ENCODE measurements at places on chromosomes 4 and X.

- DNase-seq, result no peak
Measured at GRCh38 chr4:100876546-100876945, 358.7 kb upstream of the EMCN start.

DNA sequence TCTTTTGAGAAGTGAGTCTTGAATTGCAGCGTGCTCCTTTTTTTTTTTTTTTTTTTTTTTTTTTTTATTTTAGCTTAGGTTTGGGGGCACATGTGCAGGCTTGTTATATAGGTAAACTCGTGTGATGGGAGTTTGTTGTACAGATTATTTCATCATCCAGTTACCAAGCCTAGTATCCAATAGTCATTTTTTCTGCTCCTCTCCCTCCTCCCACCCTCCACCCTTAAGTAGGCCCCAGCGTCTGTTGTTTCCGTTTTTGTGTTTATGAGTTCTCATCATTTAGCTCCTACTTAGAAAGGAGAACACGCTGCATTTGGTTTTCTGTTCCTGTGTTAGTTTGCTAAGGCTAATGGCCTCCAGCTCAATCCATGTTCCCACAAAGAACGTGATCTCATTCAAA, 81.3 kb upstream of the TSPAN5 start:
- no peak for DNase-seq

DNA sequence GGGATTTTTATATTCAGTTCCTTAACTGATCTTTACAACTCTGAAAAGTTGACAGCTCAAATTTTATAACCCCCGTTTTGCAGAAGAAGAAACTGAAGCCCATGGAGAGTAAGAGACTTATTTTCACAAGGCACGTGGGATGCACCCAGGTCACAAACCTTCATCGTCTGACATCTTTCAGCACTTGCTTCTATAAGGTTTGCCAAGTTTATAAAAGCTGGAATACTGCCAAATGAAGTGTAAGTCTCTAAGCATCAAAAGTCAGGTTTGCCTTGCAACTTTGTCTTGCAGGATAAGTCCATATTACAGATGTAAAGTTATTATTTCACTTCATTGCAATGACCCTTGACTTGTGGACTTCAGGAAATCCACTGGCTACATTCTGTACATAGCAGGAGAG, 6.3 kb upstream of the KCNIP4 start:
- no peak for DNase-seq

DNA sequence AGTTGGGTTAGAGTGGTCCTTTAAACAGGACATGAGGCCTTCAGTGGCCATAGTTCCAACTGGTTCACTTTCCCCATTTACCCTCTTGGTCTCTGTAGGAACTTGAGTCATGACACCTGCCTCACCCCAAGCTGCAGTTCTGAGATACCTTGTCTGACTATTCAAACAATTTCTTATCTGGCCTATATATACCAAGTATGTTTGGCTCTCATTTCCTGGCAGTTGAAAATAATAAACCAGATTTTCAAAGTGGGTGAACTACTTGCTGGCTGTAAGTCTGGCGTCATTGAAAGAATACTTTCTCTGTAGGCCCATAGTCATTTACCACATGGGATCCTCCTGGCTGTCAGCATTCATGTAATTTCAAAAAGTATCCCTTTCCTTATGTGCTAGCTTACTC, 228.8 kb downstream of the SHROOM3 start:
- no peak for DNase-seq

DNA sequence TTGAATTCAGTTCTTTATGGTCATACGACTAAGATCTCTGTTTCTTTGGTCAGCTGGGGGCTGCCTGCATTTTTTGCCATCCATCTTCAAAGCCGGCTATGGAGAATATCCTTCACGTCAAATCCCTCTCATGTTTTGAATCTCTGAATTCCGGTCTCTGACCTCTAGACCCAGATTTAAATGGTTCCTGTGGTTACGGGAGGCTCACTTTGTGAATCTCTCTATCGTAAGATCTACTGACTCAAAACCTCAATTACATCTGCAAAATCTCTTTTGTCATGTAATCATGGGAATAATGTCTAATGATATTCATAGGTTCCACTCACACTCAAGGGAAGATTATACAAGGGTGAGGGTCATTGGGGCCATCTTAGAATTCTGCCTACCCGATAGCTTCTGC, 5.7 kb upstream of the MPC1L start:
- DNase-seq, result no peak

GRCh38 chr4:182896421-182896820, 20.8 kb downstream of the DCTD start:
- DNase-seq, result no peak

DNA sequence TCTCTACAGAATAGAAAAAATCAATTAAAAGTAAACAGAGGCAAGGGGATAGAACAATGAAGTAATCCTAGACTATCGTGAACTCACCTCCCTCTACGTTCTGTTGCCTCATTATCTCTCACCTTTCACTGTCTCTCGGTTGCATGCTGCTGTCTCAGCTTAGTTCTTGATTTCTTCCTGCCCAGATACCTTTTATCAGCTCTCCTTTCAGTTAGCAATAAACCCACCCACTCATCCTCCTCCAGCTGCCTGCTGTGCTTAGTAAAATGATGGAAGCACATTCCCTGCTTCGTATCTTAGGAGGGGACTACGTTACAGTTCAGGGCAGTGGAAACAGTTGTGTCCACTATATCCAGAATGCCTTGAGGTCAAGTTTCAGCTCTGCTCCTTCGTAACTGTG, 1709.5 kb upstream of the AGA start:
- DNase-seq, result no peak

GRCh38 chr4:109977854-109978501, 65.3 kb downstream of the EGF start:
- no peak for DNase-seq

- DNase-seq, result no peak
Measured at GRCh38 chr4:88828842-88829571, 131.4 kb upstream of the NAP1L5 start.
